ENCODE measurements at places on chromosomes 1 and 21.

DNA sequence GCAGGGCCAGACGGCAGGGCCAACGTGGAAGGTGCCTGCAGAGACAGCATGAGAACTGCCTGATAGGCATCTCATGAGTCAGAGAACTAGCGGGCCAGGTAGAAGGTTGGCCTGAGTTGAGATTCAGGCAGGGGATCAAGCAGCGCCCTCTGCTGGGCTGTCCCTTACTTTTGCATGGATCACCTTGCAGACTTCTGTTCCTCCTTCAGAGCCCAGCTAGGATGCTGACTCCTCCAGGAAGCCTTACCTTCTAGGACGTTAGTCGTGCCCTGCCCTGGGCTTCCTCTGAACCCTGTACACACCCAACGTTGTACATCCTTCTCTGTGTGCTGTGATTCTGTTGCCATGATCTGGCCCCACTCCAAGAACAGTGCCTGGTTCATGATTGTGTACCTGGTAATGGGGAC is 231.3 kb upstream of the VAMP3 start:
- DNase-seq: peak; percentile 36

DNA sequence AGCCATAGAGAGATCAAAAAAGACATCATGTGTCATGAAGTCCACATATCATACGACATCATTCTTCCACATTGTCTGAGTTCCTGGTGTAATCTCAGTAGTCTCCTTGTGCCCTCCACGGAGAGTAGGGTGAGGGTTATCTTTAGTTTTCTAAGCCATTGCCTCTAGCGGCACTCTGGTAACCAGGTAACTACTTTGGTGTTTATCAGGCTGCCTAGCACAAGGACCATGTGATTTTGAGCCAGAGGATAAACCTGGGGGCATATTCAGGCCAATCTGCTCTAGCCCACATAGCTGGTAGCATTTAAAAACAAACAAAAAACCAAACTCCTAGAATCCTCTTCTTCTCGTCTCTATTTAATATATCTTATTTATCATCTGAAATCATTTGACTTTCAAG is 147.4 kb downstream of the GDAP2 start:
- no peak for DNase-seq

- DNase-seq: no peak
Observed at GRCh38 chr1:89363638-89364536, at the start of gene GBP6. GBP6 (plus strand) TSS chr1:89364059; CDS start chr1:89368552, 4,493 bp downstream.

DNA sequence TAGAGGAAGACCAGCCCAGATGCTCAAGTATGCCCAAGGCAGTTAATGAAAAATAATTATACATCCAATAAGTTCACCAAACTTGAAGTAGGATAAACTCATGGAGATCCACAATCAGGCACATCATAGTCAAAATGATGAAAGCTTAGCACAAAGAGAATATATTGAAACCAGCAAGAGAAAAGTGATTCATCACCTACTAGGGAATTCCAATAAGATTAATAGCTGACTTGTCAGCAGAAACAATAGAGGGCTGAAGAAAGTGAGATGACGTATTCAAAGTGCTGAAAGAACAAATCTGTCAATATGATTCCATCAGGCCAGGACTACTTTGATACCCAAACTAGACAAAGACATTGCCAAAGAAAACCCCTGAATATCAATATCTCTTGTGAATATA is 251.7 kb upstream of the BEND5 start:
- DNase-seq: no peak

DNA sequence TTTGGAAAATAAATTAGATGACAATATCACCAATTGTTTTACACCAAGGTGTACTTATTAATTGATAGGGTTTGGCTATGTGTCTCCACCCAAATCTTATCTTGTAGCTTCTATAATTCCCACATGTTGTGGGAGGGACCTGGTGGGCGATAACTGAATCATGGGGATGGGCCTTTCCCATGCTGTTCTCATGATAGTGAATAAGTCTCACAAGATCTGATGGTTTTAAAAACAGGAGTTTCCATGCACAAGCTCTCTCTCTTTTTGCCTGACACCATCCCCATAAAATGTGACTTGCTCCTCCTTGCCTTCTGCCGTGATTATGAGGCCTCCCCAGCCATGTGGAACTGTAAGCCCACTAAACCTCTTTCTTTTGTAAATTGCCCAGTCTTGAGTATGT is 131.0 kb upstream of the LMO4 start:
- DNase-seq: no peak

DNA sequence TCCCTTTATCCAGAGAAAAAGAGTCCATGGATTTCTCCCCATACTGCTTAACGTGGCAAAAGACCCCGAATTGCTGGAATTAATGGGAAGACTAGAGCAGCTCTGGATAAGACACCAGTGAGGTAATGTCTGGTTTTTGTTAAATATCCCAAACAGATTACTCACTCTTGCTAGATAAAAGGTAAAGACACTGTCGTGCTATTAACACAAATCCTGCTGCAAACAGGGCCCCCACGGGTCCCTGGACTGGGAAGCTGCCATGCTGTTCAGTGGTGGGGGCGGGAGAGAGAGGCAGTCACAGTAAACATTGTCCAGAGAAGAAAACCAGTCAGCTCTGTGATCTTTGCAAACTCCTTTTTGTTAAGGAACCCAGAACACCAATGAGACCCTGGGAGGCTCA is 15.2 kb upstream of the SRP9 start:
- no peak for DNase-seq

DNA sequence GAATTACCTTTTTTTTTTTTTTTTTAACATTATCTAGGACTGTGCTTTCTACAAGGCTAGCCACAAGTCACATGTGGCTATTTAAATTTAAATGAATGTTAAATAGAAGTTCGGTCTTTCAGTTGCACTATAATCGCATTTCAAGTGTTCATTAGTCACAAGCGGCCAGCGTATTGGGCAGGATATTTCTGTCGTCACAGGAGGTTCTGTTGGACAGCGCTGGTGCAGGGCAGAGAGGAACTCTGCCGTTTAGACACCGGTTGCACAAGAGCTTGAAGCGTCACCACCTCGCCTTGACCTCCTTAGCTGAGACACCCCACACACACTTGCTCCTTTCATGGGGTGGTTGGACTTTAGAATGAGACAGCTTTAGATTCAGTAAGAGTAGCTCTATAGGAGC is 64.1 kb downstream of the BACE2 start:
- no peak for DNase-seq

- no peak for DNase-seq
Observed at GRCh38 chr1:7043719-7044535, 258.7 kb downstream of the CAMTA1 start.

GRCh38 chr1:29858646-29859045 is 622.3 kb downstream of the PTPRU start:
- DNase-seq: no peak

DNA sequence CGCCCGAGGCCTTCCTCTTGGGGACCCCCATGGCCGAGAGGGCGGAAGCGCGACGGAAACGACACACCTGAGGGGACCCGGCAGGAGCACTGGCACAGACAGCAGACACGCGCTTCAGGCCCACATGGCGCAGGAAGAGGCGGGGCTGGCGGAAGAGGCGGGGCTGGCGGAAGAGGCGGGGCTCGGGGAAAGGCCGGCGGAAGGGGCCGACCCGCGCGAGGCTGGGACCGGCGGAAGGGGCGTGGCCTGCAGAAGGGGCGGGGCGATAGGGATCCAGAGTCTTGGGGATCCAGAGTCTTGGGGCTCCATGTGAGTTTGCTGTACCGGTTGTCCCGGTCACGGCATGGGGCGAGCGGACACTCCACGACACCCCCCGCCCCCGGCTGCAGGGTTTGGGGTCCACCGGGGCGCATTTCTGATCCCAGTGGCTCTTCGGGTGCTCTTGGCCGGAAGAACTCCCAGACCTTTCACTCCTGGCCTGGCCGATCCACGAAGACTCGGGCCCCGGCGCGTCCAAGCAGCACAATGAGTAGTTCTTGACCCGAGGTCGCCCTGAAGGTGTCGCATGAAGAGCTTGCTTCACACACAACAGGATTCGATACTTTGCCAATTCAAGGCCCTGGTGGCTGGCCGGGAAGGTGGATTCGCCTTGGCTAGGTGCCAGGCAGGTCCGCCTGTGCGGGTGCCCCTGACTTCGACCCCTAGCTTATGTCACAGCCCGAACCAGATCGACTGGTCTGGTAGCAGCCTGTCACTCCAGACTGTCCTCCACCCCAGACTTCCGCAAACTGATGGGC is at the start of gene URB1:
Gene URB1 (minus strand): TSS at position 133 of the 797 bp plus-strand sequence. CDS start 102 bp downstream, at position 31.
- DNase-seq: peak; percentile 97

GRCh38 chr1:209869291-209870149 is 41.7 kb downstream of the UTP25 start:
- no peak for DNase-seq

GRCh38 chr1:26844424-26845196 is 18.1 kb downstream of the ZDHHC18 start:
- DNase-seq: no peak

DNA sequence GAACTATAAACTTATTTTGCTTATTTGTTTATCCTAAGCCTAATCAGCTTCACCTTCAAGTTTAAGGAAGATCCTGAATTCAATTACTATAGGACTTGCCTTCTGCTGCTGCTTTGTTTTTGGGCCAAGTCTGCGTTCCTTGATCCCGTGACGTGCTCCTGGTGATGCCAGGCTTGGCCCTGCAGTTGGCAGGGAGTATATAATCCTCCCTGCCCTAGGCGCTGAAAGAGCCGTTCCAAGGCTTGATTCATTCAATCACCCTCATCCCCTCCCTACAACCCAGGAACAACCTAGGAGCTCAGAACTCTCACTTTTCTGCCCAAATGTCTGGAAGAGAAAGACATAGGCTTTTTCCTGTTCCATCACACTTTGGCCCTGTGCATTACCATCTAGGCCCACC is 12.4 kb upstream of the LRRN2 start:
- DNase-seq: no peak

GRCh38 chr1:42086146-42086545 is 67.1 kb upstream of the GUCA2B start:
- DNase-seq: no peak

DNA sequence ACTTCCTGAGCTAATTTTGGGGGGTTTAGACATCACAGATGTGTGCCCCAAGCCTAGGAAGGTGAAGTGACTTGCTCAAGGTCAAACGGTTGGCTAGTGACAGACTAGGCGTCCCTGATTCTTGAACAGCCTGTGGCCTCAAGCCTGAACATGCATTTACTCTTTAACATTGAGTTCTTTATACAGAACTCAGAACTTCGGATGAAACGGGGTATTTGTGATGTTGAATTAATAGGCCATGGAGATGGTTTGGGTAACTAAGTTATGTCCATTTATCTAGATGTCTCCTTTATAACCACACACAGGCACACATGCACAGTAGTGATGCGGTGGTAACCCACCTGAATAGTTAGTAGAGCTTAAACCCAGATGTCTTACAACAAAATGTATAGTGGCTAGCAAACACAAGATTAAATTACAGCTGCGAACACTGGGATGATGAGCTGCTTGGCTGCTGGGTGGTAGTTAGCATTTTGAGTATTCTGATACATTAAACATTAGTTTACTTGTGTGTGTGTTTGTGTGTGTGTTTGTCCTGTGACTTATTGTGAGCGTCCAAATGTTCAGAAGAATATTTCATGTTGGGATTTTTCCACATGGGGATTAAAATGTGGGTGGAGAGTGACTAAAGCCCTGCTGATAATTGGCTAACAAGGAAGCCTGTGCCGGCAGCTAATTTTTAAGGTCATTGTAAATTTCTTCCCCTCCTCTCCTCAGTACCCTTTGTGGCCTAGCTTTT is 2.3 kb downstream of the ATP1A1 start:
- DNase-seq: no peak

GRCh38 chr1:20373764-20374163 is 83.1 kb downstream of the VWA5B1 start:
- DNase-seq: no peak

DNA sequence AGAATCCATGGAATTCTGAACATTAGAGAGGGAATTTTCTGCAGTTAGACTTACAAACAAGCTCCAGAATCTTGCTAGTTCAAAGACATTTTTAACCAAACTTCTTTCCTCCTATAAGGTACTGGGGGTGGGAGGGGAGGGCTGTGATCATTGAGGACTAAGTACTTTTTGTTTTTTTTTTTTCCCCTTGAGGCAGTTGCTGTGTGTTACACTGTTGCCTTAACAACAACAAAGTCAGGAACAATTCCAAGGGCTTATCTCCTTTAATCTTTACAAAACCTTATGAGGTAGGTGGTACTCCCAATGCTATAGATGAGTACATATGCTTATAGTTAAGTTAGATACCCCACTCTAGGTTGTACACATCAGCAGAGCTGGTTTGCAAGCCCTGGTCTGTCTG is 62.9 kb downstream of the PPP1R12B start:
- no peak for DNase-seq

DNA sequence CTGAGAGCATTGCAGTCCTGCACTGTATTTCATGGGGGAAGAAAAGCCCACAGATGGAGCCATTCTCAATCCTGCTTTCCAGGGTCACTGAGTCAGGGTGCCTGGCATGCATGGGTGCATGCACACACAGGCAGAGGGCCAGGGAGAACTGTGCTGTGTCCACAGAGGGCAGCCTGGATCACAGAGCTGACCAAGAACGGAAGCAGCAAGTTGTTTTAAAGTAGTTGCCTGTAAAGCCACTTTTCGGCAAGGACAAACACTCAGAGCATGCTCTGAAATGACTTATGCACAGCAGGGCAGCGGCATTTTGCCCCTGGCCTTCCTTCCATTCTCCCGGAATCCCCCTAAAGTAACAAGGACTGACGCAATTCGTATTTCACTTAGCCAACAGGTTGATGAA is 3.6 kb downstream of the ERG start:
- DNase-seq: no peak

- DNase-seq: peak; percentile 39
Observed at GRCh38 chr1:46487818-46488218, 1.8 kb upstream of the DMBX1 start.

DNA sequence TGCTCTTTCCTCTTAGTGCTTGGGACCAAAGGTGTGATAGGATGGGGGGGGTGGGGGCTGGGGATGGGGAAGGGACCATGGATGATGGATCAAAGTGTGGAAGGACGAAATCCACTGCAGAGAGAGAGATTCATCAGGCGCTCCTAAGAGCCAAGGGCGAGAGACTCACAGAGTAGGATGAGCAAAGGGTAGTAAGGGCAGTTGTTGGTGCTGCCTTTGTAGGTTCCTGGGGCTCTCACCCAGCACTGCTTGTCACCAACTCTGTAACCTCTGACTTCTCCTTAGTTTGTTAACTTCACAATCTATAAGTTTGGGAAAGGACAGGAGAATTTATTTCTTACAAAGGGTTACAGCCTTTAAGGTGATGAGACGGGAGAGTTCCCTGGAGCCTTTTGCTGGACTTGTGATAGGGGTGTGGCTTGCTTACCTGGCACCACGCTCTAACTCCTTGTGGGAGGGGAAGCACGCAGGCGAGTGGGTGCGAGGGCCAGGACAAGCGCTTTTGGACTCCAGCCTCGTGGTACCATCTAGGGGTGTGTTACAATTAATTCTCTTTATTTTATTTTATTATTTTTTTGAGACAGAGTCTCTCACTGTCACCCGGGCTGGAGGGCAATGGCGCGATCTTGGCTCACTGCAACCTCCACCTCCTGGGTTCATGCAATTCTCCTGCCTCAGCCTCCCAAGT is 1.6 kb upstream of the PDXK start:
- no peak for DNase-seq
